ENCODE measurements at places on chromosomes 4 and X.

GRCh38 chr4:166501941-166502382 lies 628.9 kb downstream of the TLL1 start:
- no peak for DNase-seq

DNA sequence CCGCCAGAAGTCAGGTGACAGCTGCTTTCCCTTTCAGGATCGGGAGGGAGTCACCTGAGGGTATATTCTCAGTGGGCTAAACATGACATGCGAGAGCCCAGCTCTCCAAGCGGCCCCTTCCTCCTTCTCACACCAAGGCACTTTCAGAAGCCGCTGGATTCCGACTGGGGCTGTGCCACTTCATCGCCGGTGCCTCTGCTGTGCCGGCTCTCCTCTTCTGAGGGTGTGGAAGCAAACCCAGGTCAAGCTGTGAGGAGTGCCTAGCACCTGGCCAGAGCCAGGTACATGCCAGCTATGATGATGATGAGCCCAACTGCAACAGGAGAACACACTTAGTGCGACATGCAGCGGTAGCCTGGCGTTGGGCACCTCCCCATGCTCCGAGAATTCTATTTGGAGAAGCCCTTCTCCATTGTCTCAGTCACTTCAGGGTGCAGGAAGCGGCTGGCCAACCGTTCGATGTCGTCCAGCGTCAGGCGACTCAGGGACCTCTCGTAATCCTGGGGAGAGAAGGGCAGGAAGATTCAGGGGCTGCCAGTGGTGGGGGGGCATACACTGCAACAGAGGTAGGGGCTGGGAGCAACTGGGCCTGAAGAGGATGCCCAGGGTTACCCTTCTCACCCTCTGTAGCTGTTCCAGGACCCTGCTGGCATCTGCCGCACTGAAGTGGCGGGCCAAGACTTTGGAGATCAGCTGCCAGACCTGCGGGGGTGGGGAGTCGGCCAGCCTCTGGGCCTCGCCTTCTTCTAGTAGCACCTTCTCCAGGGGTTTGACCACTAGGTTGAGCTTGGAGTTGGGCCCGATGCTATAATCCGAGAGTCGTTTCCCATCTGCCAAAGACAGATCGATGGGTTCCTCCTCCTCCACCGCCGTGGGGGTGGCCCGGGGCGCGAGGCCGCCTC lies 1.0 kb downstream of the UBL4A start:
- DNase-seq: no peak

DNA sequence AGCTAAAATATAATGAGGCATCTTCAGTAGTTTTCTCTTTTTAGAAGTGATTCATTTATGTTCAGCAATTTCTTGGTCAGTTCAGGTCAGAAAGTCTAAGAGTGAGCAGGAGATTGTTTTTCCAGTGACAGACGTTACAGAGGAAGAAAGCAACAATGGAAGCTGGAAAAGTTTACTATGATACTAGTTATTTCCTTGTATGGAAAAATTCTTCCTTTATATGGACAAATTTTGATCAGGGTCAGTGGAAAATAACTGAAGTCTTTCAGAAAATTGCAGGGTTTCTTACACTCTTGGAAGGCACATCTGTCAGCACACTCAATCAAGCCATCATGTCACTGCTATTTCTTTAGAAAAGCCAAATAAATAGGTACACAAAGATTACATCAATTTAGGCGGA lies 1120.7 kb downstream of the FAT4 start:
- no peak for DNase-seq

DNA sequence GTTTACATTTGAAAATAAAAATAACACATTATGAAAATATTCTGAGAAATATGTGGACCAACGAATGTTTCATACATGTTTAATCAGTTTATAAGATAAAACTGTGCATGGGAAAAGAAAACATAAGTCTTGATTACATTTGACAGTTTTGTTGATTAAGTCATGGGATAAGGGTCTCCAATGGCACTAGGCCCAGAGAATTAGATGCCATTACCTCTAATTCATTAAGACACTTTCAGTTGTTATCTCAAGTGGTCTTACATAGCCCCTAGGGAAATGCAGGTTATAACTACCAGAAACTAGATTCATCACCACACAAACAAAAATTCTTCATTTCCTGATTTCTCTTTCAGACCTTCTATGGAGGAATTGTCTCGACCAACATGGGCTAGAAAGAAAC lies 300.8 kb downstream of the PCDH7 start:
- no peak for DNase-seq

DNA sequence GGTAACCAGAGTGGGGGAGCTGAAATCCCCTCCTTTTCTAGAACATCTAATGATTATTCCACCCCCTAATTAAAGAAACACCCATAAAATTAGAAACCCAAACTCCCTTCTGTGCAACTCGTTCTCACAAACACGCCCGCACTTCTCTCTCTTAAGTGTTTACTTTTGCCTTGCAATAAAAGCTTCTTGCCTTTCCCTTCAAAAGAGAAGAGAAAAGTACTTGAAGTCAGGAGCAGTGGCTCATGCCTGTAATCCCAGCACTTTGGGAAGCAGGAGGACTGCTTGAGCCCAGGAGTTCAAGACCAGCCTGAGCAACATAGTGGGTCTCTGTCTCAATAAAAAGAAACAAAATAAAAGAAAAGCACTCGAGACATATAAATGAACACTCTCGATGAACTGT lies 3.6 kb upstream of the GPR173 start:
- DNase-seq: no peak

GRCh38 chr4:143023239-143023918 lies 161.3 kb upstream of the USP38 start:
- no peak for DNase-seq

DNA sequence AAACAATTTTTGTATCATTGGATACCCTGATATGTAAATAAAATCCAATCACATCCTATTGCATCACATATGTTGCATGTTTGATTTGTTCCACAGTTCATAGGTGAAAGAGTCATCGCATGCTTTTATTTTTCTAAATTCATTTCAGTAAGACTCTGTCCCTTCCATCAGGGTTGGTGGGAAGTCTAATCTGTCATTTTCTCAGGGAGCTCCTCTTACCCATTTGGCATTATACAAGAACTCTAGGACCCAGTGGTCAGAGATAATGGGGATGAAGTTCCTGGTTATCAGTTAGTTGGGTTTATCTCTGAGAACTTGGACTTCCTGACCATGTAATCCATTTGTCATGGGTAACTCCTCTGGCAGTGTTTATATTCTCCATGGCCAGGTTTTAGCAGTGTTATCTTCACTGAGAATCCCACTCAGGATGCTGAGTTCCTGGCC lies 227.1 kb upstream of the JADE1 start:
- no peak for DNase-seq

DNA sequence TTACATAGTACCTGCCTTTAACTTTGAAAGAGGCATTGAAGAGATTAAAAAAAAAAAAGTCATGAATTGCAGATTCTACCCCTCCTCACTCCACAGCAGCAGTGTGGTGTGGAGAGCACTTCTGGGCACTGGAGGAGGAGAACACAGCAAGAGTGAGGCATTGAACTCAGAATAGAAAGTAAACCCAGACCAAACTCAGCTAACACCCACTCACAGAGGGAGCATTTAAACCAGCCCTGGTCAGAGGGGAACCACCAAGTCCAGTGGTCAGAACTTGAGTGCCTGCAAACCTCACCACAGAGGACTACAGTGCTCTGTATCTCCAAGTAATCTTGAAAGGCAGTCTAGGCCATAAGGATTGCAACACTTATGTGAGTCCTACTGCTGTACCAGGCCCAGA lies 15.6 kb upstream of the UGT2A1 start:
- DNase-seq: no peak

GRCh38 chrX:115560211-115560977 lies 580 bp upstream of the PLS3 start:
- DNase-seq: no peak

- DNase-seq: no peak
These were observed 139.1 kb downstream of the COL4A6 start for GRCh38 chrX:108299101-108299591.

DNA sequence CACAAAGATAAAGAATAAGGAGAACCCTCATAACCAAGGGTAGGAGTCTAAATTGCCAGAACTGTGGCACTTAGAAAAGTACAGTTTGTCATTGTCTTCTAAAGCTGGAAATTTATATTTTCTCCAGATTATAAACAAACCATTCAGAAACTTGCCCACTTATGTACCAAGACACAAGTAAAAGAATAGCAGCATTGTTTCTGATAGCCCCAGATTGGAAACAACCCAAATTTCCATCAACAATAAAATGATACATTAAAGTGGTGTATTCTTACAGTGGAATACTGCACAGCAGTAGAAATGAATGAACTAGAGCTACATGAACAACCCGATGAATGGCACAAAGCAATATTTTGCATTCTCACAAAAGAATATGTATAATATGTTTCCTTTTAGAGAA lies 63.1 kb upstream of the PDHA1 start:
- DNase-seq: no peak

GRCh38 chrX:49103637-49104036 lies 19.9 kb downstream of the GPKOW start:
- DNase-seq: no peak

GRCh38 chrX:44040406-44040805 lies 67.2 kb upstream of the NDP start:
- DNase-seq: no peak

GRCh38 chrX:11611161-11611560 lies 54.6 kb downstream of the ARHGAP6 start:
- DNase-seq: no peak

- peak; percentile 6 for DNase-seq
These were observed 553 bp downstream of the SLC16A2 start for GRCh38 chrX:74421740-74422352.

GRCh38 chr4:142497606-142498005 lies 348.5 kb downstream of the INPP4B start:
- no peak for DNase-seq

- no peak for DNase-seq
These were observed 6.4 kb downstream of the BMX start for GRCh38 chrX:15507005-15507404.

DNA sequence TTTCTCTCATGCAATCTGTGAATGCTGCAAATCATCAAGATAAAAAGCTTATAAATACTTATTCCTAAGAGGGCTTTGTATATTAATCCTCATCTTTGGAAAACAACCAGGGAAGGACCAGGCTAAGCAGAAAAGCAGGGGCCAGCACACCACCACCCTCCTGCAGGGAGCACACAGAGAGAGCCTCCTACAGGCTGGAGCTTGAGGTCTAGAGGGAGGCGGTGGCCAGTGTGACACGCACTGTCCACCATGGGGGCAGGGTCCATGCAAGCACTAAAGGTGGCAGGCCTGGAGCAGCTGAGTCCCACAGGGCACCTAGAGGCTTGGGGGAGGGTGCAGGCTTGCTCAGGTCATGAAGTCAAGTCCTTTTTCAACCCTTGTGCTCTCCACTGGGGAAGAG lies 236.9 kb downstream of the TACR3 start:
- DNase-seq: no peak

- DNase-seq: no peak
These were observed 34.6 kb upstream of the LEF1 start for GRCh38 chr4:108203377-108203776.

- DNase-seq: no peak
These were observed 317.9 kb downstream of the RAB28 start for GRCh38 chr4:13166214-13166613.

- no peak for DNase-seq
These were observed 40.6 kb downstream of the GUCY2F start for GRCh38 chrX:109441266-109441665.

DNA sequence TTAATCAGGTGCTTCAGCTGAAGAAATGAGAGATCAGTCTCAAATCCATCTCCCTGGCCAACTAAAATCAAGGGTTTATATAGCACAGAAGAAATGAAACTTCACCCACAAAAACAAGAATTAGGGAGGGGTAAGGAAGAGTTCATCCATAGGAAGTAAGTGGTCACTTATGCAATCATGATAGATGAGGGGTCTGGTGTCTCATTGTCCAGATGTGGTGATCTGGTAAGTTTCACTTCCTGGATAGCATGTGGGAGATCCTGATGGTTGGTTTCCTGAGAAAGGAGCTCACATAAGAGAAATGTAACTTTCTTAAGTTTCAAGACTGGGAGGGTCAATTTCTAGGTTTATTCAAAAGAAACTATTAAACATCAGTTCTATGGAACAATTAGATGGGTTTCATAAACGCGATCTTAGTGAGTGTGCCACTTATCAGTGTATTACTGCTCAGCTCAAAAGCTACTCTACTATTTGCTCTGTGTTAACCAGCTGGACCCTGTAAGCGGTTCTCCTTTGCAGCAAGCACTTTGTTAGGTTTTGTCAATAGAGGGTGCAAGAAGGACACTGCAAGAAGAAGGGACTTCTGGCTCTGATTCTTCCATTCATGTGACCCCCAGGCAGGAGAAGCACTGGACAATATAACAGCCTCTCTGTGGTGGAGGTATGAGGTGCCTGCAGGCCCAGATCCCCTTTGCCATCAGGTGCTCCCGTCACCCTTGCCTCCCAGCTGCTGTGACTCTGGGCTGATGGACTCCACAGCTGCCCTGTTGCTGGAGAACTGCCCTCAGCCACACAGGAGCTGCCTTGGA lies 35.4 kb upstream of the HPSE start:
- DNase-seq: no peak

DNA sequence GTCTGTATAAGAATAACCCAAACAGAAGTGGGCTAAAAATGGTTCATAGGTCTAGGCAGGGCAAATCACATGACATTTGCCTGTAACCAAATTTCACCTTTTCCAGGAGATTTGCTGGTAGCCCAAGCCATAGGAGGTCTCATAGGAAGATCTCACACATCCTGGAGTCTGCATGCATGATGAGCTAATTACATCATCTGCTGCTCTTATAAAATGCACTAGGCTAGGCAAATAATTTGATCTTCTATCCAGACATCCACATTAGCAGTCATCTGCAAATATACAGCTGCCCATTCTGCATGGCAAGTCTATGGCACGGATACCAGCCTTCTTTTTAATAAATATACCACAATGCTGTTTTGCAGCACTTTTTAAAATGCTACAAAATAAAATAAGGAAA lies 87.2 kb downstream of the MAPK10 start:
- DNase-seq: no peak

GRCh38 chr4:76950956-76951671 lies 1.6 kb downstream of the SEPTIN11 start:
- DNase-seq: no peak

DNA sequence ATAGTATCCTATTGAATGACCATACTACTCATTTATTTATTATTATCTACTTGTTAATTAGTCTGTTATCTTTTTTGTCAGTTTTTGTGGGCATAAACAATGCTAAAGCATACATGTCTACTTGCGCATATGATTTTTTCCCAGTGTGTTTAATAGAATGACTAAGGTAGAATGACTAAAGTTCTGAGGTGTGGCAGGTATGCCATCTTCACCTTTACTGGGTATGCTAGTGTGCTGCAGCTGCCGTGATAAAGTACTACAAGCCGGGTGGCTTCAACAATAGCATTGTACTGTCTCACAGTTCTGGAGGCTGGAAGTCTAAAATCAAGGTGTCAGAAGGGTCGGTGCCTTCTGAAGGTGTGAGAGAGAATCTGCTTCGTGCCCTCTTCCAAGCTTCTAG lies 19.2 kb downstream of the CD38 start:
- no peak for DNase-seq

DNA sequence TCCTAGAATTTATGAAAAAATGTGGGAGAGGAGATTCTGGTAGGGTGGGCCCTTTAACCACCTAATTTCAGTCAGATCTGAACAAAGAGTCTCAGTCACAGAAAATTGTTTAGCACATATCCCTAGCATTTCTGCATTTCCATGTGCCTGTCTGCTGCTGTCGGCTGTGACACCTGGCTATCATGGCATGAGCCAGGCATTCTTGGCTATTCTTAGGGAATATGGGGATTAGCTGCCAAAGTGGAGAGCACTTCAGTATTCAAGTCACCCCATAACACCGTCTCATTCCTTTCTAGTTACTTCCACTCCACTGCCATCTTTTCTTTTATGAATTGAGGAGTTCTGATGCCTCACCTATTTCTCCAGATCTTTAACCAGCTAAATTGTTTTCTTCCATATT lies 211.5 kb downstream of the FRAS1 start:
- DNase-seq: no peak

GRCh38 chr4:84496706-84497503 lies 2.2 kb downstream of the NKX6-1 start:
- DNase-seq: no peak

Measured in GM12891 (cell line).